ENCODE measurements at places on chromosomes 7 and 10. TPM values are rescaled to one million over a fixed set of nuclear protein-coding genes. Genes with fewer than 3 reads are reported as not detected.

CCDC146 gene
- total RNA-seq, result 0.58 TPM

SNCG gene
- 12.7 TPM for total RNA-seq

EN2 gene
- 0.54 TPM for total RNA-seq

ASZ1 gene
- not detected for total RNA-seq

WNT2 gene
- not detected for total RNA-seq

ENO4 gene
- 0.19 TPM for total RNA-seq

GPR26 gene
- not detected for total RNA-seq

CDK14 gene
- total RNA-seq, result 0.12 TPM

AKAP9 gene
- total RNA-seq, result 14.8 TPM

TFEC gene
- 0.10 TPM for total RNA-seq

CUBN gene
- 0.05 TPM for total RNA-seq

All from A549 treated with CpdA at 1 μM for 4 hours (cell line).